ENCODE measurements at places on chromosomes 1 and 21.
A peak's percentile ranks its signal among the peaks of the same experiment; 100 is the strongest.

- no peak for DNase-seq
Measured at GRCh38 chr1:109474697-109475096, 8.4 kb downstream of the SYPL2 start.

DNA sequence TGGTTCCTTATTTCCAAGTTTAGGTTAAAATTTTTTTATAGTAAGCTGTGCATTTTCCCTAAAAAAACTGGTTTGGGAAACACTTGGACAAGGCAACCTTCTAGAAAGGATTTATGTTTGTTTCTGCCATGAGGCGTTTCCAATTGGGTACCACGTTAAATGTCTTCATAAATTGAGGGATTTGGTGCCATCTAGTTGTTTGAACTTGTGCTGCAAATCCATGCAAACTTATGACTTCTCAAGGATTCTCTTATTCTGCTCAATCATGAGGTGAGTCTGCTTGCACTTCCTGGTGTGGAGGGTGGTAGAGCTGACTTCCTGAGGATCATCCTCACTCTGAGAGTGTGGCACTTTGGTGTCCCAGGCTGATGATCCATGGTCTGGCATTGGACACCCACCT, 123.3 kb downstream of the PCNX2 start:
- peak; percentile 7 for DNase-seq

DNA sequence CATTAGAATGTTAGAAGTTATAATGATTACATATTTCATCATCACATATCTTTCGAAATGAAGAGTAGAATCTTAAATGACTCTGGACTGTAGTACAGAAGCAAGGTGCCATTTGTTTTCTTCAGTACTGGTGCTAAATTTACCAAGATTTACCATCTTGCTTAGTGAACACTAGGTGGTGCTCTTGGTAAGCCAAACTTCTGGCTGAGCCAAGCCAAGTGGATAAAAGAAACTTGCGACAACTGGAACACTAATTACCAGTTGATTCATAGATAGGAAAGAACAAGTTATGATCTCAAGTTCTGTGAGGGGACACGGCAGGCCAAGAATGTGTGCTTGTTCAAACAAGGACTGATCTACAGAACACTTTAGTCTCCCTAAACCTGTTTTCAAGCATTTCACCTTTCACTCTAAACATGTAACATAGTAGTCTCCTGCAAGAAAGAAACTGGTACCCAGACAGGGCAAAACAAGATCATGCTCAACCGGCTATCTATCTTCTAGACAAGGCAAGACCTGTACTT, 19.8 kb downstream of the SPRTN start:
- no peak for DNase-seq

- DNase-seq, result no peak
Measured at GRCh38 chr1:23531562-23532094, 595 bp upstream of the E2F2 start.

DNA sequence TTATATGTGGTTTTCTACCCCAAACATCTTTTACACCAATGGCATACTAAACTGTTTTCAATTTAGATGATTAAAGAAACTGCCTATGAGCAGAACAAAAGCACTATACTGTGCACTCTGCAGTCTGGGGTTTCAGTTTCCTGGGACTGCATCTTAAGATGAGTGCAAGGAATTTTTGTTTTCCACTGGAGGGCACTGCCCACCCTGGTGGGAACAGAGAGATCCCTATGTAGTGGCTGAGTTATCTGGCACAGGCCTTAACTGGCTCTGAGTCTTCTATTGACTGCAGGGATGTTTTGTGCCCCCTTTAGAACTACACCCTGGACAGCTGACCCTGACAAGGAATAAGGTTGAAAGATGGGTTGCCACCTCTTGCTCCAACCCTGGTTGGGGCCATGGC, 12.0 kb downstream of the PROK1 start:
- DNase-seq, result no peak

- DNase-seq, result no peak
Measured at GRCh38 chr1:234737967-234738314, 128.0 kb upstream of the IRF2BP2 start.

DNA sequence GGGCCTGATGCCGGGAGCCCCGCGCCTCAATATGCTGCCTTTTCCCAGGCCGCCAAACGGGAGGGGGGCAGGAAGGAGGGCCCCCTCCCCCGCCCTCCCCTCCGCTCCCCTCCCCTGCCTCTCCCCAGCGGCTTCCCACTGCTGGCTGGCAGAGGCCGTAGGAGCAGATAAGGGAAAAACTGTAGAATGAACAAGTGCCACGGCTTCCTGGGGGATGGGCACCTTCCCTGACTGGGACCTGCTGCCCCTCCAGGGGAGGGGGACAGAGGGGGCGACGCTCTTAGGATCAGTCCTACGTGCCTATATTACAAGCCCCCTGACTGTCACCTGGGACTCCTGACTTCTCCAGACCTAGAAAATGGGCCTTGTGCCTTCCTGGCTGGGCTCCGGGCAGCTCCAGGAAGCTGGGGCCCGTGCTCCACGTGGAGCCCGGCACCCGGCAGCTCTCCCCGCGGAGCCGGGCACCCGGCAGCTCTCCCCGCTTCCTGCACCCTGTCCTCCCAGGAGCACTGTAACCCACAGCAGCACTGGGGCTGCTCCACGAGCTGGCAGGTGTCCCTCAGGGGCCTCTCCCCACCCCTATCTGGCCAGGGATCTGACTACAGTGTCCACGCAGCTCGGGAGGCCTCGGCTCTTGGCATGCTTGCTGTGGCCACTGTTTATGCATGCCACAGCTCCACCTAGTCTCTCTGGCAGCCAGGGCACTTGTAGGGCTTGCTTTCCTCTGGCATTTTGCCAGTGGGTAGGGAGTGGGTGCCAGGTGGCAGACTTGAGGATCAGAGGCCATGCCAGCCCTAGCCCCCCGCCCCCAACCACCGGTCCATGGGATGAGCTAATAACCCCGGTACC, 674 bp upstream of the HES5 start:
- no peak for DNase-seq

DNA sequence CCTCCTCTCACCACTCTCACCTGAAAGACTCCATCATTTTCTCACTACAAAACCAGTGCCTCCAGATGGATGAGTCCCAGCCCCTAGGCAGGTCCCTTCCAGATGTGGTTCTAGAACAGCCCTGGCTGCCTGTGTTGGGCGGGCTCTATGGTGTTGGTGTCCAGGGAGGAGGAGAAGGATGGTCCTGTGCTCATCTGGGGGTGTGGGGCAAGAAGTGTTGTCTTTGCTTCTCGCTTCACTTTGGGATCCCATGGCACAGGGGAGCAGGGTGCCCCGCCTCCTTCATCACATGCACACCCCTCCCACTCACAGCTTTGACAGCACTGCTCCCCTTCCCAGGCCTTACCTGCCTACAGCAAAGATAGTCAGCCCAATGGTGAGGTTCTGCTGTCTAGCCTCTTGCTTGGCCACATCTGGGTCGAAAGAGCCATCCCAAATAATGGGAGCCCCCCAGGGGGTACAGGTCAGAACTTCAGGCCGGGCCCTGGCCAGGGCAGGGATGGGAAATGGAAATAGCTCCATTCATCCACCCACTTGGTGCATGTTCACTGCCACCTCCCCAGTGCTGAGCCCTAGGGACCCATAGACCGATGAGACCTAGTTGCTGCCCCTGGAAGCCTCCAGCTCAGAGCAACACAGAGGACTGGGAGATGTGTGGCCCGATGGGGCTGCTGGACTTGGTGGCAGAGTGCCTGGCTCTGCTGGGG, 9.0 kb downstream of the A3GALT2 start:
- DNase-seq, result no peak

DNA sequence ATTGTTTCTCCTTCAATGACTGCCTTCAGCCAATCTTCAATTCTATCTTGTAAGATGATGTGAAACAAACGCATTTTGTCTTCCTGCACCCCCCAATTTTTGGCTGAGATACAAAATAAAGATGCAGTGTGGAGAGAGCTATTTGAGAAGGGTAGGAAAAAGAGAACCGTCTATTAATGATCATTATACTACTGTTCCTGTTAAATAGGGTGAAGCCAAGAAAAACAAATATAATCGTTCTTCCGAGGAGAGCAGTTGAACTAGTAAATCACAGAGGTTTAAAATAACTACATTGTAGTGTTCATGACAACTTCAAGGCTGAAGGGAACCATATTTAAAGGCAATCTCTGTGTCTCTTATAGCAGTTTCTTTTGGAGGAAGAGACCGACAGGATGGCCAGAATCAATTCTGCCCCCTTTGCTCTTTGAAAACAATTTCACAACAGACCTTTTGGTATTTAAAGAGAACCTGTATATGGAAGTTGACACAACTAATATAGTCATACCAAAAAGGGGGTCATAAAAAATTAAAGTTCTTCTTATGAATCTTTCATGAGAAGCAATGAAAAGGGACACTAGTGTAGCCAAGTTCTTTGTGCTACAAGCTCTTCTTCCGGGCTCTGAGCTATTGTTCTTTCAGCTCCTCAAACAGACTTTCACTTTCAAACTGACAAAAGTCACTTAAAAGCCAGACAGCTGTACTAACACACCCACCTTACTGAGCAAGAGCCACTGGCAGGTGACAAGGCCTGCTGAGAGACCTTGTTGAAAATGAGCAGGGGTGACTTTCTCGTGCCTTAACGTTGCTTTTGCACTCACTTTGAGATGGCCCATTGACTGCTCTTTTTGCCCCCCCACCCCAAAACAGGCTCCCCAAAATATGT, 30.9 kb downstream of the PROX1 start:
- no peak for DNase-seq

DNA sequence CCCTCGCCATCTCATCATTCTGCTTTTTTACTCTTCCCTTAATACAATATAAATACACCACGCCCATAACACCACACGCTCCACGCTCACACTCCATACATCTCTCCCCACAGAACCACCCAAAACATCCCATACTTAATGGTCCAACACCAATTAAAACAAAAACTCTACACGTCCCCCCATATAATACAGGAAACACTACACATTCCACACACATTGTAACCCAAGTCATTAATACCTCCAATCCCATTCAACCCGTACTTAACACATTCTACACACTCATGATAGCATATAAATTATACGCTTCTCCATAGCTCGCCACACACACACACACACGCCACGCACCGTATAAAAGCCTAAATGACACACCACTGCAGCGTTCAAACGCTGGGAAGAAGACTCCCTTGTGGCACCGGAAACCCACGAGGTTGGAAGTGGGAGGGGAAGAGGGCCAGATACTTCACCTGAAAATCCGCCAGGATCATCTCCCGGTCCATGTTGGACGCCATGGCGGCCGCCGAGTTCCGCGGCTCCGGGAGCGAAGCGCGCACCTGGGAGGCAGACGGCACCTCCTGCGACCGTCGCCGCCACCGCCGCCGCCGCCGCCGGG, 659 bp downstream of the FAF1 start:
- DNase-seq, result no peak

- DNase-seq, result no peak
Measured at GRCh38 chr1:186611156-186611555, 69.1 kb downstream of the PTGS2 start.
